Mesenteric fat pad (tissue), 1 donor: ENCODE measurements at places on chromosomes 6 and 20. TPM values are rescaled to one million over a fixed set of nuclear protein-coding genes. Genes with fewer than 3 reads are reported as not detected.
A peak's percentile ranks its signal among the peaks of the same experiment; 100 is the strongest.

The FAM229B gene
- total RNA-seq = 10.8 TPM

DNA sequence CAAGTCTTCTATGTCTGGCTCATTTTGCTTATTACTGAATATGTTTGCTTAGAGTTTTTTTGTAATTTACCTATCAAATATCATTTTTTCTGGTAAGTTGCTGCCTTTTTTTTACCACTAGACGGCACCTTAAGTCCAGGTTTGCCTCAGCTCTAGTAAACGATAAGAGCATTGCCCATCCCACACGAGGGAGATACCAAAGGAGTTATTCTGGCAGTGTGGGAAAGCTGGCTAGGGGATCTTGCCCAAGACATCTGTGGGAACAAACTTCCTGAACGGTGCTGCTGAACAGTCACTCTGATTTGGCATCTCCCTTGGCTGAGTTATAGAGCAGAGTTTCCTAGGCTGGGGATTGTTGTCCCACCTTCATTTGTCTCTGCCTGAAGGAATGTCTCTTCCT lies 306.4 kb downstream of the COL12A1 start:
- DNase-seq = no peak

DNA sequence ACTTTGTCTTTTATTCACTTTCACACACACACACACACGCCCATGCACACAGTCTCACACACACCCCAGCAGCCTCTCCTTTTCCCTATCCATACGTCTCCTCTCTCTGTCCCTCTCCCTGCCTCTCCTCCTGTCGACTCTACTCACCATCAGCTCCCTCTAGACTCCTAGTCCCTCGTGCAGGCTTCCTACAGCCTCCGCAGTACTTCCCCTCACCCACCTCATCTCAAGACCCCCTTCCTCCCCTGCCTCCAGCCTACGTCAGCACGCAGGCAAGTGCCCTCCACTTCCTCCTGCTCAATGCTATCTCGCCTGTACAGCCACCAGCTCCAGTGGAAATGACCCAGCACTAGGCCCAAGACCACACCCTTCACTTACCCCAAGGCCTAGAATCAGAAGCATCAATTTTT lies 820 bp upstream of the TREML2 start:
- peak; percentile 41 for DNase-seq

GRCh38 chr6:131061751-131062119 lies 1.3 kb downstream of the EPB41L2 start:
- DNase-seq = no peak

The POFUT1 gene
- total RNA-seq = 40.9 TPM

The SPATS1 gene
- total RNA-seq = not detected
